ENCODE measurements at places on chromosomes 3 and 15.

DNA sequence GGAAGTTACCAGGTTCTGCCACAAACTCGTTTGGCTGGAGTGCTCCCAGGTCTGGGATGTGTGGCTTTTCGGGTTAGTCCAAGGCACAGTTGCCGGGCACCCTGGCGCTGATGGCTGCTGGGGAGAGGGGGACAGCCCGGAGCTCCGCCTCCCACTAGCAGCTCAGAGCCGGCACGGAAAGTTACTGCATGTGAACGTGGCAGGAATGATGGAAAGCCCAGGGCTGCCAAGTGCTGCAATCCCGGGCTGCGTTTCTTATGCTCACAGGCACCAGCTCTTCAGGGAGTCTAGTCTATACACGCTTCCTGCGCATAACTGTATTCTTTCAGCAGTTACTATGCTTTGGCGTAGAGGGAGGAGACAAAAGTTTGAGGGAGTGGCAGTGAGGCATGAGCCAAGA, 141.8 kb upstream of the ICE2 start:
- DNase-seq = peak; percentile 78

DNA sequence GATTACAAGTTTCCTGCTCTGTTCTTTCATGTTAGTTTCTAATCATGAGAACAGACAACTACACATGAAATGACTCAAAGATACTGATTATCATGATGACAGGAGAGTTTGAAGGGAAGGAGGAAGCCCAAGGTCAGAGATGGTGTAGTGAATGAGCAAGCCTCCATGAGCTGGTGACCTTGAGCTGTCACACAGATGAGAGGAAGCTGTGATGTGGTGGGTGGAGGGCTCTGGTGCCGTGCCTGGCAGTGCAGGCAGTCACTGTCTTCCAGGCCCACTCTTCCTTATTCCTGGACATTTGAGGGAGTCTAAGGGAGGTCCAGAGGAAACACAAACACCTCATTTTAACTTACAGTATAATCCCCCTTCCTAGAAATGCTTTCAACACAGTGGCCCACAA, 133.4 kb upstream of the ROPN1 start:
- DNase-seq = no peak

- no peak for DNase-seq
Observed at GRCh38 chr15:43913941-43914340, 87.1 kb downstream of the WDR76 start.

- no peak for DNase-seq
Observed at GRCh38 chr15:78808550-78808949, 2.7 kb downstream of the ADAMTS7 start.

DNA sequence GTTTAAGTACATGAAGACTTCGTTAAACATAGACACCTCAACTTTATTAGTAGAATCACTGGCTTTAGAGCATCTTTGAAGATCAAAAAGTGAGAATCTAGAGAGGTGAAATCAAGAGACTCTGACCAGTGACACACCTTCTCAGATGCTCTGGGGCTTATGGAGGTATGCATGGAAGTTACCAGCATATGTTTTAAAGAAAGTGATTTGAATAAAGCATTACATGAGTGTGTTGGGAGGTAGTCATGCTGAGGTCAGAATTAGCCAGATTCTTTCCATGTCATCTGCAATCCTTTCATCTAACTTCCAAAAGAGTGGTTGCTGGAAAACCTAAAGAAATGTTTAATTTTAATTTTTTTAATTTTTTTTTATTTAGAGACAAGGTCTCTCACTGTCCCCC, 658.0 kb upstream of the GOLIM4 start:
- DNase-seq = no peak

DNA sequence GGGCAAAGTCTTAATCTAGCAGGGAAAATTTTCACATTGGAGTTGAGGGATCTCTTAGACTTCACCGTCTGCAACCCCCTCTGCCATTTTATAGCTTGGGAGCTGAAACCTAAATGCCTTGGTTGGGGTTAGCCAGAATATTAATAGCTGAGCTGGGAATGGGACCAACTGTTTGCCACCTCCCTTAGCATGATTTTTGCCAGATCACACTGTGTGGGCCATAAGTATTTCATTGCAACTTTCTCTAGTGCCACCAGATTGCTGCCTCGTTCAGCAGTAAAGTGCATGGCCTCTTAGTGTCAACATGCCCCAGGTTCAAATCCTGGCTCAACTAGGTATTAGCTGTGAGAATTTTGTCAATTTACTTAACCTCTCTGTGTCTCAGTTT, 55.9 kb upstream of the ABHD17C start:
- DNase-seq = no peak

- DNase-seq = no peak
Observed at GRCh38 chr15:42143356-42143755, 13.1 kb downstream of the PLA2G4F start.

DNA sequence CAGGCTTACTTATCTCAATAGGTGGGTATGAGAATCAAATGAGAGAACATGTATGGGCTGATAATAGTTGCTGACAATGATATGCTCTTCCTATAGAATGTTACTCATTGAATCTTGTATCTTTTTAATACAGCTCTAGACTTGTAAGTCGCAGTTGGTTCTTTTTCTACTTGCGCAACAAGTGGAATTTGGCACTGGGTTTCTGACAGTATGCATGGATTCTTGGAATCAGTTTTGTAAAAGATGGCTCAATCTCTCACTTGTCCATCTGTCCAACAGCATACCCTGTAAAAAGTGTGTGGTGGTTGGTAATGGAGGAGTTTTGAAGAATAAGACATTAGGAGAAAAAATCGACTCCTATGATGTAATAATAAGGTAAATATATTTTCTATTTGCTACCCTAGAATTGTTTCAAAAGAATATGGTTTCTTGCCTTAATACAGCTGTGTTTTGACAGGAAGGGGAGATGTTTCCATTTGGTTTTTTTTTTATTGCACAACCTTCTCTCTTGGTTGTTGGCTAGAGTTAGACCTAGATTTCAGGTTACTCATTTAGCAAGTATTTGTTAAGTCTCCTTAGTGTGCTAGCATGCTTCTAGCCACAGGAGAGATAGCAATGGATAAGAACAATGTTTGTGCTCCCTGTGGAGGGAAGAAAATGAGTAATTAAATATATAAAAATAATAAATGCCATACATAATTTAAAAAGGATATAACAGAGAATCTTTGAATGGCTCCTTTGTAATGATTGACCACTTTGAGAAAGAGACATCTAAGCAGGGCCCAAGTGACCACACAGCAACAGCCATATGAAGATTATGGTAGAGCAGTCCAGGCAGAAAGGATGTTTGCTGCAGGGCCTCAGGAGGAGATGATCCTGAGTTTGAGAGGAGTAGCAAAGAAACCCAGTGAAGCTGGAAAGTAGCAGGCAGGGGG, 21.8 kb downstream of the ST3GAL6 start:
- no peak for DNase-seq

DNA sequence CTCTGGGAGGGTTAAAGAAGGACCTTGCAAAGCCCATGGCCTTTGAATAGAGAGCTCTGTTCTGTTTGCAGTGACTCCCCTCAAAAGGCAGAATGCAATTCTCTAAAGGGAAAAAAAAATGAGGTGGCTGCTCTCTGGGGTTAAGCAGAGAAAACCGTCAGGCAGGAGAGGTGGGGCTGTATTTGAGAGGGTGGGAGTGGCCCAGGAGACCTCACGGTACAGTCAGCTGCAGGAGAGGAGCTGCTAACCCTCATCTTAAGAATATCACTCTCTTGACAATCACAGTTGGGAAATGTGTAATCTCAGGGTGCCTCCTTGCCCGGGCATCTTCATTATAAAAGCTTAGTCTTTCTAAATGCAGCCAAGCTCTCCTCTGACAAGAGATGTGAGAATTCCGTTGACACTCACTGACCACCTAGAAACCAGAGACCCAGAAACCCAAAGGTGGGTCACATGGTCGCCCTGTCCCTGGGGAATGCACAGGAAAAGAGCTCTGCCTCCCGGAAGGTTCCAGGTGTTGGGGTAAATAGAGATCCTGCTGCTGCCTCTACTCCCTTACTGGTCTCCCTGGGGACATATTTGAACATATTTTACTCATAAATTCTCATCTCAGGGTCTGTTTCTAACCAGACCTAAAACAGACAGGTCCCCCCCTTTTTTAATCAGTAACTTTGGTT, 159.1 kb upstream of the CTDSPL start:
- no peak for DNase-seq

Measured in lung (tissue), 17 donors.